ENCODE measurements at places on chromosomes 3 and 15.

DNA sequence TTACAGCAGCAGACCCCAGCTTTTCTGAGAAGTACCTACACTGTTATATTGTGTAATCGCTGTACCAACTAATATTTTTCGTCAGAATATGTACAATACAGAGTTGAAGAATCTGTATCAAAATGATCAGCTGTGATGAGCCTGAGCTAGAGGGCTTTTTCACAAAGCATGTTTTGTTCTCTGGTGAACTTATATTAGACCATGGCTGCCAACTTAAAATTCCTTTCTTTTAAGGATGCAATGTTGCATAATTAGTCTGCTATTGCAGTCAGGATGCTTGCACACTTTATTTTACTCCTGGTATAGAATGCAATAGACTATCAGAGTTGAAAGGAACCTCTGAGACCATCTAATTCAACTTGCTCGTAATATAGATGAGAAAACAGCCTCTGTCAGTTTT lies 127.8 kb downstream of the RBMS3 start:
- no peak for DNase-seq

- DNase-seq: no peak
These were observed 15.4 kb upstream of the CASR start for GRCh38 chr3:122168044-122168443.

DNA sequence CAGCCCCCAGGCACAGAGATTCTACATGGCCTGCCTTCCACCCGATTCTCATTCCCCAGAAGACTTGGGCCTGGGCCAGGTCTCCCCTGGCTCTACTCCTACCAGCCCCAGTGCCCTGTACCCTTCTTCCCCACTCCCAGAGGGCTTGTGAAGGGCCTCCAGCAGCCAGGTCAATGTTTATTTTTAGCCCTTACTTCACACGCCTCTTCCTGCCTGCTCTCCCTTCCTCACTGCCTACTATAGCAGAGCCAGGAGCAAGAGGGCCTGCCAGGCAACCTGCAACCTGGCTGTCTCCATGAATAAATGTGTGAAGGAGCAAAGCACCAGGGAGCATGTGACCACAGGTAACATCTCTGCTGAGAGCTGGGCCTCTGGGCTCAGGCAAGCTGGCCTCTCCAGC lies 26.4 kb upstream of the APEH start:
- no peak for DNase-seq

DNA sequence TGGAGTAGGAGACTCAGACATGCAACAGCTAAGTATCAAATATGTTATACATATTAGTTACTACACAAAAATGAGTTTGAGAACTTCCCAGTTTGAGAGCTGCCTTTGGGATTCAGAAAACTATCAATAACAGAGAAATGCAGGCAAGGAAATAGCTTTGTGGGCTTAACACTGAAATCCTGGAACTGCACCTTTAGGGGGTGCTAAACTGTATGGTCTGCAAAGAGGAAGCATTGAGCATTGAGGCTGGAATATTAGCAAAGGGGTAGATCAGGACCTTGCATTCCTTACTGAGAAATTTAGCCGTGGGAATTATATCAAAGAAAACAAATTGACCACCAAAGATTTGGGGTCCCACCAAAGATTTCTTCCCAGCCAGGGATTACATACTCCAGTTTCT lies 580.0 kb downstream of the ZNF385D start:
- DNase-seq: no peak

GRCh38 chr3:195820901-195821300 lies 9.2 kb upstream of the MUC4 start:
- no peak for DNase-seq

GRCh38 chr3:35777065-35777464 lies 137.7 kb downstream of the ARPP21 start:
- DNase-seq: no peak

- DNase-seq: no peak
These were observed 157.4 kb upstream of the NPHP3 start for GRCh38 chr3:132879656-132880055.

DNA sequence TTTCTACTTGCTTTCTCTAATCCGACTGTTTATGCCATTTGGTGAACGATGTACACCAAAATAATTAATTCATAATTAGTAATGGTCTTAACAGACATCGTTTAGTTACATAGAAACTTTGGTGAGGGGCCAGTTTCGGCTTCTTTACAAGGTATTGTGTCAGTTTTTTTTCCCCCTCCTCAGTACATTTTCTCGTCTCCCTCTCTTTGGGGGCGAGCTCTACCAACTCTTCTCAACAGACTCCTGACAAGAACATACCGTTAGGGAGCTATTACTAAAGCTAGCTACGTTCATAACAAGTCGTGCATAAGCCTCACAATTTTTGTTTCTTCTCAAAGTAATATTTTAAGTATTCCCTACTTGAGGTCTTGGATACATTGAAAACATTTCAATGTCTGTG lies 1.4 kb downstream of the U2SURP start:
- no peak for DNase-seq

GRCh38 chr3:39255503-39256325 lies 24.1 kb downstream of the CX3CR1 start:
- no peak for DNase-seq

GRCh38 chr15:29990035-29990434 lies 92.7 kb upstream of the GOLGA8J start:
- no peak for DNase-seq

DNA sequence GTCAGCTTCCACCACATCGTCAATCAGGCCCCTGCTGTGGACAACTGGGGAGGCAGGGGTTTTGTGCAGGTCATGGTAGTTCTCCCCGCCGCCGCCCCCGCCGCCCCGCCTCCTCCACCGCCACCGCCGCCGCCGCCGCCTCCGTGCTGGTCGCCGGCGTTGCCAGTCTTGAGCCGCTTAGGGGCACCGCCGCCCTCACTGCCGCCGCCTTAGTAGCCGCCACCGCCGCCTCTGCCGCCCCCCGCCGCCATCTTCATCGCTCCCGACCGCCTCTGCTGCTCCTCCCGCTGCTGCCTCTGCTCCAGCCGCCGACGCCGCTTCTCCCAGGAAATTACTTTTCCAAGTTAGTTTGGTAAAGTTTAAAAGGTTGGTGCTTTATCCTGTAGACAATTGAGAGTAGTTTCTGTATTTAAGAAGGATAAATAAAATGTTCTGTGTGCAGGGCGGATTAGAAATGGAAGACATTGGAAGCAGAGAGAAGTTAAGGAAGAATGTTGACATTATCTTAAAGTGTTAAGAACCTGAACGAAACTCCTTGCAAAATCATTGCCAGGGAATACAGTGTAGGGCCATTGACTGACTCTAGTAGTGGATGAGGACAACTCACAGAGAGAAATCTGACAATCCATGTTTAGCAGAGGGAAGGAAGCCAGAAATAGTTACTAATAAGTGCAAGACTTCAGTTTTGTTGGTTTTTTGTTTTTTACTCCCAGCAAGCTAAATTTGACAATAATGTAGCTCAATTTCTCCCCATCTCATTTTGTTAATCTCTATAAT lies 53.0 kb upstream of the GOLGA8A start:
- no peak for DNase-seq

DNA sequence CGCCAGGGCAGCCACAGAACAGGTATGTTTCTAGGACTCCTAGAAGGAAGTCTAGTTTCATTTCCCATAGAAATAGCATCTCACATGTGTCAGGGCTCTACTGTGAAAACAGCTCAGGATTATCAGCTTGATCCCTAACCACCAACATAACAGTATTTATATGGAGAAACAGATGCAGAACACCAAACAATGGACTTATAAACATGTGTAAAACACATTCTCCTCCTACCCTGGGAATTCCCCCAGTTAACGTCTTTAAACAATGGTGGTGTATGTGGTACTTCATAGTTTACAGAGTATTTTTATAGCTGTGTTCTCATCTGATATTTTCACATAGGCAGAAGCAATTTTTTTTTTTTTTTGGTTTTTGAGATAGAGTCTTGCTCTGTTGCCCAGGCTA lies 9.7 kb downstream of the TNFSF10 start:
- no peak for DNase-seq

- DNase-seq: no peak
These were observed 274.0 kb downstream of the BBX start for GRCh38 chr3:107796791-107797190.

GRCh38 chr3:87798567-87798947 lies 260.2 kb downstream of the CGGBP1 start:
- DNase-seq: no peak

GRCh38 chr3:184679056-184679816 lies 32.6 kb downstream of the MAGEF1 start:
- no peak for DNase-seq

- DNase-seq: no peak
These were observed 191.4 kb downstream of the TBL1XR1 start for GRCh38 chr3:177005718-177006405.

DNA sequence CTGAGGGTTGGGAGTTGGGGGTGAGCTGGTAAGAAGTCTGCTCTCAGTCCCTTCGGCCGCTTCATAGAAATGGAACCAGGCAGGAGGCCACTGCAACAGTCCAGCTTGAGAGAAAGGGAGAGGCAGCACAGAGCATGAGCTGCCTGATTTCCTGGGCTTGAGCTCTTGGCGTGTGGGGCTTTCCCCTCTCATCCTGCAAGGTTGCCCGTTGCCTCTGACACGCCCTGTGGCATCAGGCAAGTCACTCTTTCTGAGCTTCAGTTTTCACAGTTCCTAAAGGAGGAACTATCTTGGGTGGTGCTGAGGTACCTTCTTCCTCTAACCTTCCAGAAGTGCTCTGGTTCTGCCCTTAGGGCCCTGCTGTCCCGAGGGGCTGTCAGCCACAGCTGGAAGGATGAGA lies 4.9 kb downstream of the MESP2 start:
- DNase-seq: no peak

DNA sequence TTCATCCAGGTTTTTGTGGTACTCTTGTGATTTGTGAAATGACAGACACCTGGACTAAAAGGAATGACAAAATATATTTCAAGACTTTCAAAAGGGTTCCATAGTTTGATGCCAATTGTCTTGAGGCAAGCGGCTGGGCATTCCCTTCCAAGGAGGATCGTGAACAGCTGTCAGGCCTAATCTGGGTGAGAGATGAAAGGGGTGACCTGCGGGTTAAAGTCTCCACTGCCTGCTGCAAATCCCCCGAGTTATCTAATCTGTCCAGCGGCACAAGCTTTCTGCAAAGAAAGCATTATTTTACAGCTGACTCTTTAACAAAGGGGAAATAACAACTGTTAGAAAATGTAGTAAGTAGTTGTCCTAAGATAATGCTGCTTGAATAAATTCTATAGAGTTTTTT lies 128.7 kb upstream of the MB21D2 start:
- DNase-seq: no peak

GRCh38 chr3:48684480-48685143 lies 1.1 kb downstream of the NCKIPSD start:
- no peak for DNase-seq

GRCh38 chr3:128537091-128537703 lies 44.2 kb upstream of the GATA2 start:
- DNase-seq: no peak

- DNase-seq: no peak
These were observed 10.1 kb upstream of the FOXB1 start for GRCh38 chr15:59993950-59994401.

- no peak for DNase-seq
These were observed 20.7 kb upstream of the FBXL22 start for GRCh38 chr15:63576441-63576840.

DNA sequence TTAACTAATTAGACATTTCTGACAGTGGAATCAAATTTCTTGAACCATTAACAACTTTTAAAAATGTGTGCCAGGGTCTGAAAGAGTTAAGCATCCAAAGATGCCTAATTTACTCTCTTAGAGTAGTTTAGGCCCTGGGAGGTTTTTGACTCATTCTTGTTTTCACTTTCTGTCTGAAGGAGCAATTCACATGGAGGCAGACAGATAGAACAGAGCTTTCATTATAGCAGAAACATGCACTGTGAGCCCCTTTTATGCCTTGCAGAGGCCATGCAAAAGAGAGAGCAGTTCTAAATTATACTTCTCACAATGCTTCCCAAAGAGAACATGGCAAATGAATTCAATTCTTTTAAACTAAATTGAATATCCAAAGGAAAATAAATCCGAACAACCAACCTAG lies 554.8 kb downstream of the MFSD1 start:
- no peak for DNase-seq

DNA sequence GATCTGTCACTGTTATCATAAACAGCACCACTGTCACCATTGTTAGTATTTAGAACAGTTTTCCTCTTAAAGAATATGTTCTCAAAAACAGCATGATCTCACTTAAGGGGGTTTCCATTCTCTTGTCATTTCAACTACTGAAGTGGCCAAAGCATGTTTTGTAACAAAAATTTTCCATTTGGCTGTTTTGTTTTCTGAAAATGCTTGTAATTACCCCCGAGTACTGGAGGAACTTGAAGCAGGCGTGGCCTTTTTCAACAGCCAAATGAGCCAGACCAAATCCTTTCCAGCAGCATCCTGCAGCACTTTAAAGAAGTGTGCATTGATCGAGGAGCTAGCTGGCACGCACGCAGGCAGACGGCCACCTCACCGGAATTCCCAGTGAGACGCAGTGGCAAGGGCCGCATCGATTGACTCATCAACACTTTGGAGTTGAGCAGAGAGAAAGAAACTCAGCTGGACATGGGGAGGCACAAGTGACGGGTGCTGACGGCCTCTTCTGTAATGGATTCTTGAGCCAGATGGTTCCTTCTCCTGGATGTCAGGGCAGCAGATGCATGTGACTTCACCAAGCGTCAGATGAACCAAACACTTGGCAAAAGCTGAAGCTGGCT lies 234.3 kb upstream of the IGF1R start:
- no peak for DNase-seq

DNA sequence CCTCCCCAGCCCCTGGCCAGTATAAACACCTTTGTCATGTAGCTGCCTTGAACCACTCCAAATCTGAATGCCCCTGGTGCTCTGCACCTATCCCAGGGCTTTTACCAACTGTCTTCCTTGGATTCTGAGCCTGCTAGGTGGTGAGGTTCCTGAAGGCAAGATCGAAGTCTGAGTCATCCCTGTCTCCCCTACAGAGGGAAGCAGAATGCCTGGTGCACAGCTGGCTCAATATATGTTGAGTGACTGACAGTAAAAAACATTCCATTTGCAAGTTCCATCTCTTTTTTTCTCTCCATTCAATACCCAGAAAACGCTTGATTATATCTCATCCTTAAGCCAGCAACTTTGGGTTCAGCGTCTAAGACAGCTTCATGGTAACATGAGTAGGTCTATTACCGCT lies 24.7 kb downstream of the SLC24A1 start:
- DNase-seq: no peak

DNA sequence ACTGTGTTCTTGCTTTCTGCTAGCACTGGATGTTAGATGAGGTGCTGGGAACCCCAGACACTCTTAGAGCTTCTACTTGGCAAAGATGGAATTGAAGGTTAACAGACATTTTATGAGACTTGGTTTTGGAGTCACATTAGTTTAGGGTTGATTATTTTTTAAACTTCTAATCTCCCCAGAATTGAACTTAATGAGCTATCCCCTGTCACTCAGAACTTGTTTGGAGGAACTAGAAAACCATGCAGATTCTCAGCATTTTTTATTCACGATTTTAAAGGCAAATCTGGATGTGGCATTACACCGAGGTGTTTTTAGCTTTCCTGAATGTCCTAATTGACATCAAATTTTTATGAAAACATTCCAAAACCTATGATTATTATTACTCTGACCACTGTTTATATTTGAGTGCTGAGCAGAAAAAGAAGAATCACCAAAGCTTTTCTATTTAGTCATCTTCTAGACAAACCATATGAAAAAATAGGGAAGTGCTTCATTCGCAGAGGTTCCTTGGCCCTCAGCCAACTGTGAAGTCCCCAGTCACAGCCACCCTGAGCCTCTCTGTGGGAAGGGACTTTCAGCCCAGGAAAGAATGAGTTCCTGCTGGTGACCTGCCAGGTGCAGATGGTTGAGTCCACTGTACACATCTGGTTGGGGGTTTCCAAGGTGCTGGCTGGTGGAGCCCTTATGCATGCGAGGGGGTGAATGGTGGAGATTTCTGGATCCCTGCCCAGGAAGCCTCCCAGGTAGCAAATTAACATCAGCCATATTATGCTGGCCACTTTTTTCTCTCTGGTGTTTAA lies 196.0 kb upstream of the TOPAZ1 start:
- DNase-seq: no peak
